Cerebellum (tissue), 4 donors: ENCODE measurements at places on chromosomes 2 and 18.

DNA sequence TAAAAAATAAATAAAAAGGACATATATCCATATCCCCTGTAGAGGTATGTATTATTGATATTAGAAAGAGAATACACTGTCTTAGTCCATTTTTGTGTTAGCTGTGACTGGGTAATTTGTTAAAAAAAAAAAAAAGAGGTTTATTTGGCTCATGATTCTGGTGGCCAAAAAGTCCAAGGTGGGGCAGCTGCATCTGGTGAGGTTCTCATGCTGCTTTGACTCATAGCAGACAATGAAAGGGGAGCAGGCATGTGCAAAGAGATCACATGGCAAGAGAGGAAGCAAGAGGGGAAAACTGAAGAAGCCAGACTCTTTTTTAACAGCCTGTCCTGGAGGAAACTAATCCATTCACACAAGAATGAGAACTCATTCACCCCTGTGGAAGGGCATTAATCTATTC is 101.6 kb upstream of the MAP4K3 start:
- no peak for DNase-seq

DNA sequence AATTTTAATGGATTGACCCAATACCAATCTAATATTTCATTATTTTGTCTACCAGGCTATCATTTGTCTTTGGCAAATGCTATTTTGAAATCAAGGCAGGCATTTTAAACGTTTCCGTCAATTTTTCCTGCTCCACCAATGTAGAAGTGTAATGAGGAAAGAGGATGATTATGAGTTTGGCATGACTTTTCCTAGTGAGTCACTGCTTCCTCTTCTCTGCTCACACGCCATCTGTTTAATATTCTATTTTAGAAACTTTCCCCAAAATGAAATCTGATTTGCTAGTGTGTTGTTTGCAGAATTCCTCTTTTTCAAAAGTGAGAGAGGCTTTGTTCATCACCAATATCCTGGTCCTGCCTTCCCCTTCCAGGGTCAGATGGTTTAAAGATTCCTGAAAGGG is 42.5 kb upstream of the PID1 start:
- DNase-seq = peak; percentile 33

DNA sequence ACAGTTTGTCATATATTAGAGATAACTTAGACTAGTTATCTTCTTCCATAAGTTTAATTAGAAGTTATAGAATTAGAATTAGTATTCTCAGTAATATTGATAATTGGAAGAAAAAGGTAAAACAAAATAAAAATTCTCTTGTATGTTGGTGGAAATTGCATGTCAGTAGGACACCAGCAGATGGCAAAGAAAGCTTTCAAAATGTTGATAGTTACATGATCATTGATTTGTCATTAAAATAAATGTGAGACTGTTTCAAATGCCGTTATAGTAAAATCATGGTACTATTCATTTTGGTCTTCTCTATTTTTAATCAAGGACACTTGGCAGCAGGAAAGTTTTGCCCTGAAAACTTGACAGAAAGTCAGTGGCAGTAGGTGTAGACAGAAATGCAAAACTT is 270.2 kb downstream of the TGIF1 start:
- no peak for DNase-seq

DNA sequence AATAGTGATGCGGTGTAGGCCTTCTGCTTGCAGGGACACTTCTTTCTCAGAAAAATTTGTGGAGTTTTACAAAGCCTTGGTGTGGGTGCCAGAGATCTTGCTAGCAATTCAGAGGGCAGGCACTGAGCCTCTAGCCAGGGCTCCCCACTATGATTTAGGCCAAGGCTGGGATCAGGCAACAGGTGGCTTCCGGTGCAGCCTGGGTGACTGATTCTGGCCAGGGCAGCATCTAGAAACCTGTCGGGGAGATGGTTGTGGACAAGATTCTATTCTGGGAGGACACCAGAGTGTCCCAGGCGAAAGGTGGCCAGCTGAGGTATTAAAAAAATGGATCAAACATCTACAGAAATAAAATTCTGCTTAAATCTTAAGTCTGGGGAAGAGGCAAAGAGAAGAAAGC is 21.5 kb upstream of the TNP1 start:
- no peak for DNase-seq

- no peak for DNase-seq
Measured at GRCh38 chr2:156526950-156527636, 90.9 kb downstream of the GPD2 start.

DNA sequence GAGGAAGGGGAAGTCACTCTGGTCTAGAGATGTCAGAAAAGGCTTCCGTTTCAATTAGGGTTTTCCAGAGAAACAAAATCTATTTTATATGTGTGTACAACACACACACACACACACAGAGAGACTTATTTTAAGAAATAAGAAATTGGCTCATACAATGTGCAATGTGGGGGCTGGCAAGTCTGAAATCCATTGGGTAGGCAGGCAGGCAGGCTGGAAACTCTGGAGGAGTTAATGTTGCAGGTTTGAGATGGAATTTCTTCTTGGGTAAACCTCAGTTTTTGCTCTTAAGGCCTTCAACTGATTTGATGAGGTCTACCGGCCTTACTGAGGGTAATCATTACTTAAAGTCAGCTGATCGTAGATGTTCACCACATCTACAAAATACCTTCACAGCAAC is 62.6 kb downstream of the MDH1 start:
- no peak for DNase-seq

- DNase-seq = no peak
Measured at GRCh38 chr2:17821535-17822444, 5.5 kb downstream of the MSGN1 start.

- DNase-seq = no peak
Measured at GRCh38 chr2:202172439-202173211, 65.8 kb downstream of the SUMO1 start.

DNA sequence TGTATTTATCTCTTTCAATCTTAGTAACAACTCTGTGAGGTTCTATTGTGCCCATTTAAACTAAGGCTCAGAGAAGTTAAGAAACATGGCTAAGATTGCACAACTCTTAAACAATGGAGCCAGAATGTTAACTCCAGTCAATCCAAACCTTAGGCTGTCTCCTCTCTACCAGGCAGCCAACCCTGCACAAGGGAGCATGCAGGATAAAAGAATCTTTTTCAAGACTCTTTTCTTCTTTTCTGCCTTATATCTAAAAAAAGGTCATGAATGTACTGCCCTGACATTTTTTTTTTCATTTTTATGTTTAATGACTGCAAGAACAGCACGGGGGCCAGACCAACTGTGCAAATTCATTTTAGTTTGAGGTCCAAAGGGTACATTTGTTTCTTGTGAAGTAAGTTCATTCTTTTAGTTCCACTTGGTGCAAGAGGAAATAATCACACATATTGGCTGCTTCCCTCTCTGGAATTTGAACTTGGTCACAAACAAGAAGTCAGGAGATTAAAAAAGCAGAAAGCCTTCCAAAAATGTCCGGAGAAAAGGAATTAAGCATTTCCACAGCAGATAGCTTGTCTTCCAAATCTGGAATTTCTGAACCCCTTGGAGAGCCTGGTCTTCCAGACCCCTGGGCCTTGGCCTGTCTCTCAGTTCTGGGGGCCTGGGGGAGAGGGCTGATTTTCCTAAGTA is 96.0 kb upstream of the RIOK3 start:
- no peak for DNase-seq

GRCh38 chr18:79481046-79481790 is 85.5 kb downstream of the NFATC1 start:
- DNase-seq = no peak

DNA sequence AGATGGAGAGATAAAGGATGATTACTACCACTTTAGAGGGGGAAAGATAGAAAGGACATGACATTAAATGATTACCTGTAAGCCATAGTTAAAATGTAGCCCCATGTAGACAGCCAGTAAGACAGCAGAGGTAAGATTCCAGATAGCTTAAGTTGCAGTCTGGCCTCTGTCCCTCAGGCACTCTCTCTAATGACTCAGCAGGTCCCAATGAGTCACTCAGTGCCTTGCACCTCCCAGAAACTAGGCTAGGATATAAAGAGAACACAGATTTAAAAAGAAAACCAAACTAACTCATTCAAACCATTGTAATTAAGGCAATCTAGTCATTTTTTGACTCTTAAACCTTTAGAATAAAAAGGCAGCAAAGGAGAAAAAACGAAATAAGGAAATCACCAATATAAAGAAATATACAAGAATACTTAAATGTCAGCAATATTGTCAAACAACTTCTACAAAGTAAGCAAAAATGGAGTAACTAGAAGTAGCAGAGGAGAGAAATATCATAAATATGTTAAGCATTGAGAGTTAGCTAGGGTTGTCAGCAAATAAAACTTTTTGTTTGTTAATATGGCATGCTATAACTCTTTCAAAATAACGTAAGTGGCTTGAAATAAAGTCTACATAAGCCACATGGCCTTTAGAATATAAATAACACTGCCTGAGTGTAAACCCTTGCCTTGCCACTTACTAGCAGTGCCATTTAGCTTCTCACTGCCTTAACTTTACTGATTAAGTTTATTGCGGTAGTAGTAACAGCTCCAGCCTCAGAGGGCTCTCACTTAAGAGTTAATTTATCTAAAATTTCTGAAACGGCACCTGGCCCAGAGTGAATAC is 48.5 kb downstream of the SOCS6 start:
- DNase-seq = no peak

DNA sequence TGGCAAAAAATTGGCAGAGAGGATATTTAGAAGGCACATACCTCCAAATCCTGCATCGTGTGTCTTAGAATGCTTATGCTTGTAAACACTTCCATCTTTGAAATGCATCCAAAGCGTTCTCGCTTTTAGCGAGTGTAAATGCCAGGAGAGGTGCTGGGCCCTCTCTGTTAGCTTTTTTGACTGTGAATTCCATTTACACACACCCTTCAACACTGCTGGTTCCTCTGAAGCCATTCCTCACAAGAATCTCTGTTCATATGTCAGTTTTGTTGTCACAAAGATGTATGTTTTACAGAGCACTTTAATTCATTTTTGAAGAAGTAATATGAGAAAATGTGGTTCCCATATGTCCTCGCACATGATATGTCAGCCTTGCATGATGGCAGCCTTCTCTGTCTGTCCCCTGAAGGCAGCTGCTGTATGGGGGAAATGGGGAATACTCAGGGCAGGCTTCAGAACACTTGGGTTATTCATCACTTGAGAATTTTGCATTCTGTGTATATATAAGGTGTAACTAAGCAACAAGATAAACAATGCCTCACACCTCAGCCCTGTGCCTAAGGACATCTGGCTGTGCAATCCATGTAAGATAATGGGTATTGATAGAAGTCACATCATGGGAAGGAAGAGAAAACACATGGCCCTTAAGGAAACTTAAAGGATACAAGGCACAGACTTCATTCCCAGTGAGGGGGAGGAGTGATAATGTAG is 52.3 kb downstream of the RAB27B start:
- no peak for DNase-seq

DNA sequence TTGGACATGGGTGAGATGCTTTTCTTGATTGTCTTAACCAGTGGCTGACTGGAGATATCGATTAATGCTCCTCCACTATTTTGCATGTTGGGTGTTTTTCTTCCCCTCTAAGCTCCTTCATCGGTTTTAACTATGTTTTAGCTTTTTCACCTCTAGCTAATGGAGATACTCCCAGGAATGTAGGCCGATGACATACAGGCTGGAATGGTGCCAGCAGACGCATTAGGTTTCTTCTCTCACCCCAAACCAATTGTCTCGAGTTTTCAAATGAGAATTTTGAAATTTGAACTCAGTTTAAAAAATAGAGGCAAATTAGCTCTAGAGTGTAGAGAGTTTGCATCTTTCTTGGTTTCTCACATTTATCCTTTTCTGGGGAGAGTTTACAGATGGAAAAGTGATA is 247.6 kb downstream of the RPRM start:
- no peak for DNase-seq

GRCh38 chr2:45199973-45200372 is 190.7 kb upstream of the SIX2 start:
- DNase-seq = no peak

DNA sequence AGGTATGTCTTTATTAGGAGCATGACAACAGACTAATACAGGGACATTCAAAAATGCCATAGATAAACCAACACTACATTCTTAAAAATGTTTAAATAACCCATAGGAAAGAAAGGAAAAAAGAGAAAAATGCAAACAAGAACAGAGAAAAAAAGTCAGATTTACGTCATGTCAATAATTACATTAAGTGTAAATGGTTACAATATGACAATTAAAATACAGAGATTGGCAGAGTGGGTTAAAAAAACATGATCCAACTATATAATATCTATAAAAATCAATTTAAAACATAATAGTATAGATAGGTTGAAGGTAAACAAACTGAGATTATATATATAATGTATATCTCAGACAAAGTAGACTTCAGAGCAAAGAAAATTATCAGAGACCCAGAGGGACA is 255.8 kb downstream of the ANAPC1 start:
- DNase-seq = no peak

DNA sequence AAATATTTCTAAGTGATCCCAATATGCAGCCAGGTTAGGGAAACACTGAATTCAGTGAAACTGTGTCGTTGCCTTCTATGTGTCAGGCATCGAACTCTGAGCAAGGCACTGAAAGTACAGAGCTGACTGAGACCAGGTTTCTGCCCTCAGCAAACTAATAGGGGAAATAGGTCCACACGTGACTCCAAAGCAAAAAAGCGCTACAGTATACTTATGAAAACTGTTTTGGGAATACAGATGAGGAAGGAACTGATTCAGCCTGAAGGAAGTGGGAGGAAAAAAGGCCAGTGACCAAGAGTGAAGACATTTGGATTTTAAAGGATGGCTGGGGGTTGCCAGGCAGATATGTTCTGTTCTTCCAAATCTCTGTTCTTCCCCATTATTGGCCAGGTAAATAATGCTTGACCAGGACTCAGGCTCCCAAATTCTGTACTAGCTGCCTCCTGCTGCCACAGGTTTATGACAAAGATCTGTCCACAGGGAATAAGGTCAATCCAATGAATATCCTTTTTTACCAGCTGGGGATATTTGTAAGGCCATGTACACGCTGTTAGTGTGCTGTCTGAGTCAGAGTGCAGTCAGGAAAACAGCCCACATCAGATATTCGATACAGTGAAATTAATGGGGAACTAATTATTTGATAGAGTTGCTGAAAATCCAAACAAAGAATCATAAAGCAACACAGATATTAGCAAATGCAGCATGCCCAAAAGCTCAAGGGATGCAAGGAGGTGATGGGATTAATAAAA is 24.5 kb upstream of the INPP4A start:
- DNase-seq = no peak

- DNase-seq = no peak
Measured at GRCh38 chr2:95354925-95355324, 47.6 kb upstream of the FAHD2A start.

- DNase-seq = no peak
Measured at GRCh38 chr2:218986148-218986761, 1.3 kb upstream of the FEV start.
